ENCODE measurements at places on chromosomes 11 and 22.

DNA sequence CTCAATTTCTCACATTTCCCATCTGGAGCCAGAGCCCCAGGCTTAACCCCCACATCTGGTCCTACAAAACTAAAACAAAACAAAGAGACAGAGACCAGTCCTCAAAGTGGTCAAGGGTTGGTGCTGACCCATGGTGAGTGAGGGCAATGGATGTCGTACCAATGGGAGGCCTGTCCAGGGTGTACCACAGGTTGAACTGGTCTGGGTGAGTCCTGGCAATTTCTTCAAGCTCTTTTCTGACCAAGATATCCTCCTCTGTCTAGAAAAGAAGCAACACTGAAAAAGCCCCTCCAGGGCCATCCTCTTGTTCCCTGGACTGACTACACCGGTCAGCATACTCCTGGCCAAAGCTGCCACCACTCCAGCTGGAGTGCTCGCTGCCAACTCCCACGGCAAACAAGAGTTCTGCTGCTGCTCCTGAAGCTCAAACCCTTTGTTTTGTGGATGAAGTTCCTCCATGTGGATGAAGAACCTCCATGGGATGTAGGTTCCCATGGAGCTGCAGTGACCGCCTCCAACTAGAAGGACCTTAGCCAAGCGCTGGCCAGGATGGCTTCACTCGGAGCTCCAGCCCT lies 6.9 kb downstream of the CYB5R2 start:
- no peak for DNase-seq

- DNase-seq, result no peak
Measured at GRCh38 chr22:23115825-23116494, 25.8 kb downstream of the RSPH14 start.

DNA sequence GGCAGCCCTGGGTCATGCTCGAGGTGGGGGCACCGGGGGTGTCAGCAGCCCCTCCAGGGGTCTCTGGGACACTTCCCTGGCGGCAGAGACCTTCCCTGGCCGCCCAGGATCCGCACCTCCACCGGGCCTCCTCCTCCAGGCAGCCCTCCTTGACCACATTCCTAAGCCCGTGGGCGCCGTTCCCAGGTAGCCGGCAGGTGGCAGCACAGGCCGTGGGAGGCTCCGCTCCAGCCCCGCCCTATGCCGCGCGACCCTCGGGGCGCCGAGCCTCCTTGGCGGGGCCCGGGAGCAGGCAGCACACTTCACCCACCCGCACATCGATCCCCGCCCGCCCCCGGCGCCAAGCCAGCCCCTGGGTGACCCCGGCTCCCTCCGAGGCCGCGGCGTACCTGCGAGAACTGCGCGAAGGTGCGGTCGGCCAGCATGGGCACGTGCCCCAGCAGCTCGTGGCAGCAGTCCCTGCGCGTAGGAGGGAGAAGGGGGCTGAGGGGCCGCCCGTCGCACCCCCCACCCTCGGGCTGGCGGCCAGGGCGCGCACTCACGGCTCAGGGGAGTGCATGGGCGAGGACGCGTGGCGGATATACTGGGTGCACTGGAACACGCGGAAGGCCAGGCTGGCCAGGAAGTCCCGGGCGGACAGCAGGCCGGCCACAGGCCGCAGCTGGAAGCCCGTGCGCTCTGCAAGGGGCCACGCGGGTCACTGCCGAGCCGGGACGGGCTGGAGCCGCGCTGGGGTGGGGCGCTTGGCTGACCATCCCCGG lies 5.3 kb upstream of the INS start:
- DNase-seq, result no peak

DNA sequence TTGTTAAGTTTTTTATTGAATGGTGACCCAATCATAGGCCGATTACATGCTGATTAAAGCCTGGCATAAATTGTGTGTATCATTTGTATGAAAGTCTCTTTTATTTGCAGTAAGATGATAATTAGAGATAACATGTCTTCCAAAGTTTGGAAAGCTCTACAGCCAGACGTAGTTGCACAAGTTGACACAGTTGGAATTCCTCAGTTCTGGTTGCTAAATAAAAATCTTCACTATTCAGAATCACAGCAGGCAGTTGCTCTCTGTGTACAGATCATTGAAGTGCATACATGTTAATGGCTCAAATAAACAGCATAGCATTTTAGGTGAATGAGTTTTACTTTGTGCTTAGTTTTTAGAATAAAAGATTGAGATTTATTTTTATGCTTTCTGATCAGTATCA lies 69.5 kb downstream of the ARHGAP42 start:
- DNase-seq, result no peak

- DNase-seq, result no peak
Measured at GRCh38 chr22:35629406-35630216, 12.5 kb upstream of the MB start.

DNA sequence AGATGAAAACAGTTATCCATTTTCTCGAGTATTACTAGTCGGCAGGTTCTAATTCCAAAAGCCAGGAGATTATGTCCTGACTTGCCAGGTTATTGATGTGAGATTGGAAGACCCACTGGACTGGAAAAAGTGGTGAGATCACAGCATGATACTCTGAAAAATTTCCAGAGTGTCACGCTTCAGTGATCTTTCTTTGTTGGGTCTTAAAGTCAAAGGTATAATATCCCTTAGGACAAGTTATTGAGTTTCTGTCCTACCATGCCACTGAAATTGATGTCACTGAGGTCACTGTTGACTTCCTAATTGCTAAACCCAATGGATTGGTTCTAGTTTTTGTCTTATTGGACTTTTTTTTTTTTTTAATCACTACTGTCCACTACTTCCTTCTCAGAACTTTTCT lies 104.5 kb upstream of the GRAMD1B start:
- DNase-seq, result no peak

- DNase-seq, result no peak
Measured at GRCh38 chr11:793556-793955, 3.7 kb upstream of the CEND1 start.

- peak; percentile 8 for DNase-seq
Measured at GRCh38 chr11:85821636-85822035, 10.7 kb upstream of the SYTL2 start.

- DNase-seq, result no peak
Measured at GRCh38 chr11:114915871-114916805, 237.8 kb downstream of the NXPE2 start.

DNA sequence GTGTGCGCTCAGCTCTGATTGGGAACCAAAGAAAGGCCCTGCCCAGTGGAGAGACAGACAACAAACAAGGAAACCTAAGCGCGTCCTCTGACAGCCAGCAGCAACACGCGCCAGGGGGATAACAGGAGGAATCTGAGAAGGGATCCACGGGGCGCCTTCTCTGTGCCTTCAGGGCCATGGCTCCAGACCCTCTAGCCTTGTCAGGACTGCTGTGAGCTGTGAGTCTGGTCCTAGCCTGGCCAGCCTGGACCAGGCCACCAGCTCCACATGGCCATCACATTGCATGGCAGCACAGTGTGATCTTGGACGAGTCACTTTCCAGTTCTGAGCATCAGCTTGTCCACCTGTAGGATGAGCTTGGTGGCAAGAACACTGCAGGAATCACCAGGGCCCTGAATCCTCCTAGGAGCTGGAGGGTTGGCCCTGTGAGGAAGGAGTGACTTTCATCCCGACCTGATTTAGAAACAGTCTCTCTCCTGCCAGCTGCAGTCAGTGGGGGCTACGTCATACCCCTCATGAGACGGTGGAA lies 11.8 kb upstream of the MGAT3 start:
- DNase-seq, result no peak

DNA sequence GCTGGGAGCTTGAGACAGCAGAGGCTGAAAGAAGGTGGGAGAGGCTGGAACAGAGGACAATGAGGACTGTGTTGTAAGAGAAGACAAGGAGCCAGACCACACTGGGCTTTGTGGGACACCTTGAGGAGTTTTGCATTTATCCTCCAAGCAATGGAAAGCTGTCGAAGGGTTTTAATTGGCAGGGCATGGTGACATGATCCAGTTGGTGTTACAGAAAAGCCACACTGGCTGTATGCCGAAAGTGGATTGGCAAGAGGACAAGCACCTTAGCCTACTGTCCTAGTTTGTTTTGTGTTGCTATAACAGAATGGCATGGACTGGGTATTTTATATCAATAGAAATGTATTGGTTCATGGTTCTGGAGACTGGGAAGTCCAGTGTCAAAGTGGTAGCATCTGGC lies 14.0 kb upstream of the APLNR start:
- no peak for DNase-seq

DNA sequence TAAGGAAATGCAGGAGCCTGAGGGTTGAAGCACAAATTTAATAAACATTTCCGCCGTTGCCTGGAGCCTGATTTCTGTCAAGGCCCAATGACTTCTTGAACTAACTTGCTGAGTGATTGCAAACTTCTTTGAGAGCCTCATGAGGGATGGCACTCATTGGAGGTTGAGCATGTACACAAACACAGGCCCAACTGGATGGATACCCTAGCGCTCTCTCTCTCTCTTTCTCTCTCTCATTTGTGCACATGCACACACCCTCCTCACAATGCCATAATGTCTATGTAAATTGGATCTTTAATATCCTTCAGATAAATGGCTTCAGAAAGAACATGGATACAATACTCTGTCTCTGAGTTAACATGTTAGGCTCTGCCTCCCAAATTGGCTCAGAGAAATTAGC lies 597.7 kb upstream of the CADM1 start:
- DNase-seq, result no peak

DNA sequence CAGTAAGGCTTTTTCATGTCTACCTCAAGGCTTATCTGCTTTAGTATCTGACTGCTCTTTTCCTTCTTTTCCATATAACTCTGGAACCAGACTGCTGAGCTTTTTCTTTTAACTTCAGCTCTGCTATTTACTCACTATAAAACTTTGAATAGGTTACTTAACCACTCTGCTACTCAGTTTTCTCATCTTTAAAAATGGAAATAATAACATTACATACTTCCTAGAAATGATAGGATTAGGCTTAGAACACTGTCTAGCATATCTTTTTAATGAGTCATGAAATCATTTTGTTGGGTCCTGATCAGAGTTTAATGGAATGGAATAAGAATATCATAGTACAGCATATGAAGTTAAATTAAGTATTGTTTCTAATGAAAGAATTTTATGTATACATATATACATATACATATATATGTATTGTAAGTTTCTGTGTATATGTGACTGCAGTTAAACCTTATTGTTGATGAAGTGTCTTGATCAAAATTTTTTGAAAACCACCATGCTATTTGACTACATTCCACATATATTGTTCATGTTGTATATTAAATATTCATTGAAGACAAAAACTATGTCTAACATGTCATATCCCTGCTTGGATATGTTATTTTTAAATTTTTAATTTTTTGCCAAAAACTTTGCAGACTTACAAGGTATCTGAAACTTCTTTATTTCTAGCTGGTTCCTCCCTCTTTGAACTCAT lies 120.2 kb downstream of the METTL15 start:
- no peak for DNase-seq

- DNase-seq, result no peak
Measured at GRCh38 chr11:93236741-93237675, 39.2 kb upstream of the SLC36A4 start.

DNA sequence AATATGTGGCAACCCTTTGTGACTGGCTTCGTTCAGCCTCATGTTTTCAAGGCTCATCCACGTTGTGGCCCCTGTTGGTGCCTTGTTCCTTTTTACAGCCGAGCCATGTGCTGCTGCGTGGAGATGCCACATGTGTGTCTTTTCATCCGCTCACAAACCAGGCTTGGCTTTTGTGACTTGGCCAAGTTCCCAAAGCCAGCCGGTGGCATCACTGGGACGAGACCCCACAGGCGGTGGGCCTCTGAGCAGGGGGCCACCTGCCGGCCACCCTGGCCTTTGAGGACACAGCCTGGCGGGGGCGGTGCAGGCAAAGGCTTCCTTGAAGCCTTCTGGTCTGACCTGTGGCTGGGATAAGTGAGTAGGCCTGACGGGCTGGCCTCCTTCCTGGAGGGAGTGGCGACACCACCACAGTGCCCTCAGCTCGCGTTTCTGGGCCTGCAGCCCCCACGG lies 10.5 kb downstream of the GRK2 start:
- DNase-seq, result no peak

DNA sequence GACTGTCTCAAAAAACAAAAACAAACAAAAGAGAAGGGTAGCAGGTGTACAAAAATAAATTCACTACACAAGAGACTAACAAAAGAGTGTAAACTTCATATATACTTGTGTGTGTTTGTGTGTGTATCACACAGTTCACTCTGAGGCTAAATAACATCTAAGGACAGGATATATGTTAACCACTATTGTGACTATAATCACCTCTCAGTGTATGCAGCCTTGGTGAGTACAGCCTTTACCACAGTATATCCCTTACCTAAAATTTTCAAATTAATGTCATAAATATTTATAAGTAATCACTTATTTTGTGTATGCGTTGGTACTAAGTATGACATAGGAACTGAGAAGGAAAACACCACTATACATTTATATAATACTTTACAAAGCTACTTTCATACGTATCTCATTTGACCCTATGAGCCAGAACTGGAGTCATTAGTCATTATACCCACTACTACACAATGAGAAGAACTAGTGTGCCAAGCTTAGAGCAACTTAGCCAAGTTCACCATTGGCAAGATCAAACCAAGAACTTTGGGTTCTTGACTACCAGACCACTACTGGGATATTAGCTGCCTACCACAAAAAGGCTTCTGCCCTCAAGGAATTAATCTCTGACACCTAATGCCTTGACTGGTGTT lies 116.7 kb downstream of the SGSM3 start:
- no peak for DNase-seq

- DNase-seq, result no peak
Measured at GRCh38 chr11:46278387-46279125, 1.1 kb downstream of the CREB3L1 start.

- no peak for DNase-seq
Measured at GRCh38 chr11:124950601-124951330, 3.2 kb upstream of the CCDC15 start.
